ENCODE measurements at places on chromosomes 7 and 10.

- no peak for DNase-seq
Measured at GRCh38 chr10:3763035-3763456, 22.0 kb downstream of the KLF6 start.

- DNase-seq: no peak
Measured at GRCh38 chr10:71382757-71383156, 14.0 kb upstream of the CDH23 start.

- DNase-seq: no peak
Measured at GRCh38 chr10:47036771-47037170, 125.5 kb downstream of the PTPN20 start.

DNA sequence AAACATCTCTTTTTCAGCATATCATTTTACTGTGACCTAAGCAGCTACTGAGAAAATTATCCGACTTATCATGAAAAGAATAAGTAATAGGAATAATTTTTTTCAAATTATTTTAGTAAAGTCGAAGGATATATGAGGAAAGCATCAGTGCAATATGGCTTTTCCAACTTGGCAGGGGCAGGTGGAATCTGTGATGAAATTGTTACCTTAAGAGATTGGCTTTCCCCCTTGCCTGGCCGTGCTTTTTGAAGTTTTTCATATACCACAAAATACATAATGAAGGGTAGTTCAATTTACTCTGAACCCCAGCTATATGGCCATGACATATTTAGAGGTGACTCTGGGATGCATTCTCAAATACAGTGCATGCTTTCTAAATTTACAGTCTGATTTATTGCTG, 87.2 kb upstream of the MKX start:
- no peak for DNase-seq

DNA sequence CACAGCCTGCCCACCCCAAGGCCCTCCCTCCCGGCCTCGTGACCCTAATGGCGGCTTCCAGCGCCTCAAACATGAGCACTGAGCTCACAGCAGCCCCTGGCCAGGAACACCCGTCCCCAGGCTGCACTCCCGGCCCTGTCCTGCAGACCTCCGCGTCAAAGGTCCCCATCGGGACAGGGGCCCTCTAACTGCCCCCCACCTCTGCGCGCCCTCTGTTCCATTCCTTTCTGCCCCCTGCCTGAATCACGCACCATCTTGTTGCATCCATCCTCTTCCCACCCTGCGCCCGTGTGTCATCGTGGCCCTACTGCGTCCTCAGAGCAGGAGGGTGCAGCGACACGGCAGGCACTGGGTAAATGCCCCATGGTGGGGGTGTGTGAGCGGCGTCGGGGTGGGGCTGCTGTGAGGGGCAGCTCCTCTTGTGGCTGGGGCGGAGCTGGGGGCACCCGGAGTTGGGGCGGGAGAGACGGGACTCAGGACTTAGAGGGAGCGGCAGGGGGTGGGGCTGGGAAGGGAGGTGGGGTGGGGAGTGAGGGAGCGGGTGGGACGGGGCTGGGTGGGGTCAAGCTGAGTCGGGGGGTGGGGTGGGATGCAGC, 13.4 kb downstream of the SLC29A4 start:
- no peak for DNase-seq

Data from T-helper 17 cell (primary cell).